CD4-positive, alpha-beta T cell treated with Interleukin-12 subunit alpha and Interleukin-12 subunit beta, for 1 hour (primary cell): ENCODE measurements at places on chromosomes 2 and 18.

DNA sequence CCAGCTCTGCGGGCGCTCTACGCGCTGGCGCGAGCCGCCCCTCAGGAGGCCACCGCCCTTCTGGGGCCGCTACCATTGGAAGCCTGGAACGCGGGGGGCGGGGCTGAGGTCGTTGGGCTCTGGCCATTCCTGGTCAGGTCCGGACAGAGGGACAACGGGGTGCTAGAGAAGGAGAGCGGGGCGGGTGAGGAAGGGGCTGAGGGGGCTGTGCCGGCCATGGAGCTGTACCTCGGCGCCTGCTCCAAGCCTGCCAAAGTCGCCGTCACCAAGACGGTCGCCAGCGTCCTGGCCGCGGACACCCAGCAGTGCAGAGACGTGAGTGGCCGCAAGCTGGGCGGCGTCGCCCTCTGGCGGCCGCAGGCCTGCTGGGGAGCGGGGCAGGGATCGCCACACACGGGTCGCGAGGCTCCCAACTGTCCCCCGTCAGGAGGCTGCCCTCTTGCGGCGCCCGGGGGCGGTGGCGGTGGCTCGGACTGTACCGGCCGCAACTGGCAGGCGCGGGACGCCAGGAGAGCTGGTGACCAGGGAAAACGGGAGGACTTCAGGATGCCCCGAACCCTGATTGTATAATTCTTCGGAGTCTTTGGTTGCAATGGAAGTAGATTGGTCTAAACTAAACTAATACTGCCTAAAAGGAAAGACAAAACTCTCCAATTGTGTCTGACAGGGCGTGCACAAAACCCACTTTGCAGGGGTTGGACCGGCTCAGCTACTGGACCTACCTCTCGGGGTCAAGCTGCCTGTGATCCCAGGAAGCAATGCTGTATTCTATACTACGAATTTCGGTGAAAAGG lies at the start of gene FSIP2:
TSS of gene FSIP2 (plus strand) at position 126 of the 794 bp plus-strand sequence. CDS start at position 217, 91 bp downstream.
- DNase-seq, result no peak

- DNase-seq, result no peak
Observed at GRCh38 chr2:232085164-232085563, 123.7 kb downstream of the DIS3L2 start.

GRCh38 chr2:130797493-130798435 lies 39.0 kb upstream of the ARHGEF4 start:
- peak; percentile 92 for DNase-seq

DNA sequence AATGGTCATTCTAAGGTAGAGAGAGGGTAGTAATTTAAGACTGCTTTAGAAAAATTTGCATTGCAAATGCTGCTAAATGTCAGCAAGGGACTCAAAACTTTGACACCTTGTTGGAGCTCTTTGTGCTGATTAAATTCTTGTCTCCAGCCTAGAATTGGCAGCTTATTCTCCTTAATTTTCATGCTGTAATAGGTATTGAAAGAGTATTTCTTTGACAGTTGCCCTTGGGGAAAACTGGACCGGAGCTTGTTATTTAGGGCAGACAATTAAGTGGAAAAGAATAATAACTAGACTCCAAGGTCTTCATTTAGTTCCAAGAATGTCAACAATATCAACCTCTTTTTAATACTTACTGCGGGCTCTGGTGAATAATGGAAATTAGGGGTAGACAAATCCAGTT lies 264.0 kb downstream of the TPGS2 start:
- no peak for DNase-seq

- DNase-seq, result no peak
Observed at GRCh38 chr2:102099536-102100298, 42.8 kb upstream of the IL1R1 start.

GRCh38 chr2:131035112-131035825 lies 58.0 kb downstream of the FAM168B start:
- no peak for DNase-seq

- no peak for DNase-seq
Observed at GRCh38 chr18:23682045-23682444, 7.2 kb upstream of the LAMA3 start.

- no peak for DNase-seq
Observed at GRCh38 chr2:26811261-26811660, 25.4 kb downstream of the CENPA start.

- DNase-seq, result no peak
Observed at GRCh38 chr2:44652701-44653100, 288.8 kb upstream of the SIX3 start.
